Muscle of arm (tissue), 14 donors: ENCODE measurements at places on chromosomes 13 and 19. TPM values are rescaled to one million over a fixed set of nuclear protein-coding genes. Genes with fewer than 3 reads are reported as not detected.

GRCh38 chr13:108924541-108924940 lies 295.1 kb downstream of the MYO16 start:
- no peak for DNase-seq

The PRKCG gene
- 1.1 TPM for polyA plus RNA-seq

The LAIR2 gene
- polyA plus RNA-seq = 1.9 TPM

DNA sequence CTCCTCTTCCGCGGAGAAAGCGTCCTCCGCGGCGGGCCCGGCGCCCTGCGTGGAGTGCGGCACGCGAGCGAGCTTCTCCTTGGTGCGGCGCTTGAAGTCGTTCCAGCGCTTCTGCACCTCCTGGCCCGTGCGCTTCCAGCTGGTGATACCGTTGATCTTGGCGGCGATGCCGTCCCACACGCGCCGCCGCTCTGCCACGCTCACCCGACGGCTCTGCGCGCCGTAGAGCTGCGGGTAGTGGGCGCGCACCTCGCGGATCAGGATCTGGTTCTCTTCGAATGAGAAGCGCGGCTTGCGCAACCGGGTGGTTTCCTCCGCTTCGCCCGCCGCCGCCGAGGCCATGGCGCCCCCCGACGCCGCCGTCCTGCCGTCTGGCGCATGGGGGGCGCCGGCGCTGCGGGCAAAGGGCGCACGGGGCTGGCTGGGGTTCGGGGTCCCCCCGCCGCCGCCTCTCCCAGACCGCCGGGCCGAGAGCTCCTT lies 941 bp downstream of the MYPOP start:
- DNase-seq = no peak

The PLIN3 gene
- not detected for polyA plus RNA-seq

GRCh38 chr19:30649934-30650614 lies 277.9 kb downstream of the ZNF536 start:
- DNase-seq = peak; percentile 68

GRCh38 chr19:8438236-8438635 lies 6.5 kb upstream of the HNRNPM start:
- DNase-seq = no peak

The KLF5 gene
- polyA plus RNA-seq = 31.7 TPM

The VN1R2 gene
- not detected for polyA plus RNA-seq

The ITGBL1 gene
- polyA plus RNA-seq = 2.3 TPM

- no peak for DNase-seq
Measured at GRCh38 chr13:106318941-106319411, 216.5 kb downstream of the EFNB2 start.
